T follicular helper cell (primary cell): ENCODE measurements at places on chromosomes 12 and 14.

DNA sequence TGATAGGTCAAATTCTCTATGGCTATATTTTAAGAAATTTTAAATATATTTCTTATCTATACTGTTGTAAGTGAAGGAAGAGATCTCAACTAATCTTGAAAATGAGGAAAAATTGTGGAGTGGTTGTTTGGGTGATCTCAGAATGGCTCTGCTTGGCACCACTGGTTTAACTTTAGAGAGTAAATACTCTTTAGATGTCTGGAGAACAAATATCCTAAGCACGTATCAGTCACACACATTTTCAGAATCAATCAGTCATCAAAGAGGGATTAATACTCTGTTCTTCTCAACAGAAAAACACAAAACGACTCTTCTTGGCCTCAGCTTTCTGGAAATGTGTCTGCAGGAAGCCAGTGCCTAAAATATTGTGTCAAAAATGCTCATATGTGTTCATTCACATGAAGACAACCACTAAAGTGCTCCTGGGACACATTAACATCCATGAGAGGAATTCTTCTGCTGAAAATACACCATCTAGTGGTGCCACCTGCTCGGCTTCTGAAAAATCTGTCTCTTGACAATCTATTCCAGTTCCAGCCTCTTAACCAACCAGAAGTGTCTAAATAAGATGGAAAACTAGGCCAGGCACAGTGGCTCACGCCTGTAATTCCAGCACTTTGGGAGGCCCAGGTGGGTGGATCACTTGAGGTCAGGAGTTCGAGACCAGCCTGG, 81.1 kb upstream of the CCDC198 start:
- DNase-seq = no peak

- DNase-seq = no peak
These were observed at the start of gene SOCS2 for GRCh38 chr12:93571925-93572711. Gene SOCS2, plus strand, starts transcription at chr12:93572675. Its CDS starts 223 bp downstream, at chr12:93572898.

GRCh38 chr14:78758333-78758732, 588.2 kb downstream of the NRXN3 start:
- no peak for DNase-seq

GRCh38 chr12:122097927-122098756, 19.6 kb downstream of the MLXIP start:
- DNase-seq = no peak

GRCh38 chr14:68340262-68340661, 452.6 kb downstream of the ZFP36L1 start:
- DNase-seq = no peak

- no peak for DNase-seq
These were observed 6.6 kb downstream of the TCL1A start for GRCh38 chr14:95707327-95707726.

GRCh38 chr14:104341532-104342434, 203.4 kb downstream of the KIF26A start:
- DNase-seq = no peak
